Activated naive CD4-positive, alpha-beta T cell (primary cell): ENCODE measurements at places on chromosomes 2 and 18.

- DNase-seq: no peak
Measured at GRCh38 chr18:9779630-9780029, 71.5 kb downstream of the RAB31 start.

GRCh38 chr2:19887510-19887909, 14.3 kb downstream of the TTC32 start:
- no peak for DNase-seq

GRCh38 chr2:213265679-213266078, 18.6 kb upstream of the SPAG16 start:
- DNase-seq: no peak

GRCh38 chr2:233273120-233273519, 21.6 kb downstream of the ATG16L1 start:
- no peak for DNase-seq

GRCh38 chr2:142937347-142937746, 59.9 kb downstream of the KYNU start:
- DNase-seq: no peak

DNA sequence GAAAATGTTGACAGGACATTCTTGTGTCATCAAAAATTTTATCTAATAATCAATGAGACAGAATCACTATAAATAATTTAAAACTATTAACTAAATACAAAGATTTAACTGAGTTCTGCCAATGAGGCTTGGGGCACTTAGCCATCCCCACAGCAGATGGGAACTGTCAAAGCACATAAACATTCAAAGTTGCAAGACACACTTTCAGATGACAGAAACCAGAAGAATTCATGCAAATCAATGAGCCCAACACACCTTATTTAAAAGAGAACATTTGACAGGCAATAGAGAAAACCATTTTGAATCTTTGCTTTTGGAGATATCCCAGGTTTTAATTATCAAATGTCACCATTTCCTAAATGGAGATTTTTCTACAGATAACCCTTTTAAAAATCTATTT, 566.2 kb downstream of the IRS1 start:
- DNase-seq: no peak

- DNase-seq: peak; percentile 16
Measured at GRCh38 chr2:127080226-127080937, 26.6 kb downstream of the BIN1 start.

GRCh38 chr2:26885651-26886329, 37.9 kb downstream of the DPYSL5 start:
- DNase-seq: no peak

DNA sequence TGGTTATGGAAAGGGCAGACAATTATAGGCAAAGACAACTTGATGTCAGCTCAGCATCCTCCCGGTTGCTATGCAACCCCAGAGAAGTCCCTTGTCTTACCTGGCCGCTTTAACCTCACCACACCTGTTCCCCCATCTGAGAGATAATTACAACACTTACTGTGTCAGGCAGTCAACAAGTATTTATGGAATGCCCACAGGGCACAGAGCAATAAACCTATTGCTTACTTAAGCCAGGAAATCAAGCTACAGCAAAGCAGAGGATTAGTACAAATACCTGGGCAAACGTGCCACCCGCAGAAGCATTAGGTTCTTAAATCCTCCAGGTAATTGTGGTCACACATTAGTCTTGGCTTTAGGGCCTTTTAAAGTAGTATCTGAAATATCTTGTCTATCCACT, 320.4 kb upstream of the REV1 start:
- DNase-seq: no peak

- no peak for DNase-seq
Measured at GRCh38 chr2:242004223-242004901, 134.8 kb downstream of the RTP5 start.

DNA sequence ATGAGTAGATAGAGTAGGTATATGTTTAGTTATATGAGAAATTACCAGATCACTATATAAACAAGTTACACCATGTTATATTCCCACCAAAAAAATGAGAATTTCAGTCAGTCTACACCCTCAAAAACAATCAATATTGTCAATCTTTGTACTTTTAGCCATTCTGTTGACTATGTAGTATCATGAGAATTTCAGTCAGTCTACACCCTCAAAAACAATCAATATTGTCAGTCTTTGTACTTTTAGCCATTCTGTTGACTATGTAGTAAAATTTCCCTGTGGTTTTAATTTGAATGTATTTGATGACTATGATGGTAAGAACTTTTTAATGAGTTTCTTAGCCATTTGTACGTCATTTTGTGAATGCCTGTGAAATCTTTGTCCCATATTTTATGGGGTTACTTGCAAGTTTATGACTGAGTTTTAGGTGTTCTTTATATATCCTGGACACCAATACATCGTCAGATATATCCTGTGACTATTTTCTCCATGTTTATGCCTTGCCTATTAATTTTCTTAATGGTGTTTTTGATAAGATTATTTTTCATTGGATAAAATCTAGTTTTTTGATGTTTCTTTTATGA, 528.4 kb upstream of the SPHKAP start:
- no peak for DNase-seq

DNA sequence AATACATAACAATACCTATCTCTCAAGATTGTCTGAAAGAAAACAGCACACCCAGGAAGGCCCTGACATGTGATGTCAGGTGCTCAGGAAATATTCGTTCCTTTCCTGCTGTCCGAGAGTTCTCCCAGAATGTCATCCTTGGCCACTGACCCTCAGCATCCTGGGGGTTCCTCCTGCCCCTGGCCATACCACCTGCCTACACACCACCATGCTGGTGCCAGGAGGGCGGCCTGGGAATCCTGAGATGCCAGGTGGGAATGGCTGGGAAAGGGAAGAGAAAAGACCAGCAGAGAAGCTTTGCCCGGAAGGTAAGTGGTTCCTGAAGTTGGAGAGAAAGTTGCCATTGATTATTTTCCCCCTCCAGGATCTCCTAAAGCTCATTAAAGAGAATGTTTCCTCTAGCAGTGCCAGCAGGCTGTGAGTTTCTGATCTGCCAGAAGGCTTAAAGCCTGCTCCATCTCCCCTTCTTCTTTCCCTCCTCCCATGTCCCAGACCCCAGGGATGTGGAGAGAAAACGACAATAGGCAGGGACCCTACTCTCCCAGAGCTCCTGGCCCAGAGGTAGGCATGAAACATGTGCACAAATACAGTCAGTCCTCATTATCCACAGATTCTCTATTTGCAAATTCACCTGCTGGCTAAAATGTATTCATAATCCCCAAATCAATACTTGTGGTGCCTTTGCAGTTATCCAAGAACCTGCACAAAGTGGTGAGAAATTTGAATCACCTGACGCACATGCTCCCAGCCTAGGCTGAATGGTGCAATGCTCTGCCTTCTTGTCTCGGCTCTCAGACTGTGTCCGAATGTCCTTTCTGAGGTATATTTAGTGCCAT, 147.1 kb upstream of the MYCN start:
- no peak for DNase-seq

DNA sequence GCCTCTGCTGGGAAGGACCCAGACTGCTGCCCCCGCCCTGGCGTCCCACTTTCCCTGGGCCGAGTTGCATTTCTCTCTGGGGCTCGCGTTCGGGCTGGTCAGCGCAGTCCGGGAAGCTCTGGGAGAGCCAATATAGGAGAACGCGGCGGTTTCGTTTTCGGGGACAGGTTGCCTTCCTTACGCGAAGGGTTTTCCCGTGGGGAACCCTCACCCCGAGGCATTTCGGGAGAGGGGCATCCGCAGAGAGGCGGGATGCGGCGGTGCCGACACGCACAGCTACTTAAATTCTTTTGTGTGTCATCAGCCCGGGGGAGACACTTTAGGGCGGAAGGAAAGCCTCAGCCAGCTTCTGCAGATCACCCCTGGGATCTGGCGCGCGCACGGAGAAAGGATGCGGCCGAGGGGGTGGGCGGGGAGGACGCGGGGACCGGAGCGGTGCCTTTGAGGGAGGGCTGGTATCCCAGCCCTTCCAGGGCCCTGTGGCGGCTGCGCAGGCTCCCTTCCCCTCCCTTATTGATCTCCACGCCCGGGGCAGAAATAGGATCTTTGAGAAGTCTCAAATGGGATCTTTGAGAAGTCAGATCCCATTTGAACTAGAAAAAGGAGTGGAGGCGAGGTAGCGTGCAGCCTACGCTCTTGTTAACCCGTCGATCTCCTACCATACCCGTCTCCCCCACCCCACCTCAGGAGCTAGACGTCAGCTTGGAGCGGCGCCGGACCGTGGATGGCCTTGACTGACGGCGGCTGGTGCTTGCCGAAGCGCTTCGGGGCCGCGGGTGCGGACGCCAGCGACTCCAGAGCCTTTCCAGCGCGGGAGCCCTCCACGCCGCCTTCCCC, 1.2 kb downstream of the GATA6 start:
- no peak for DNase-seq

- no peak for DNase-seq
Measured at GRCh38 chr2:220781622-220782241, 790.4 kb downstream of the EPHA4 start.

DNA sequence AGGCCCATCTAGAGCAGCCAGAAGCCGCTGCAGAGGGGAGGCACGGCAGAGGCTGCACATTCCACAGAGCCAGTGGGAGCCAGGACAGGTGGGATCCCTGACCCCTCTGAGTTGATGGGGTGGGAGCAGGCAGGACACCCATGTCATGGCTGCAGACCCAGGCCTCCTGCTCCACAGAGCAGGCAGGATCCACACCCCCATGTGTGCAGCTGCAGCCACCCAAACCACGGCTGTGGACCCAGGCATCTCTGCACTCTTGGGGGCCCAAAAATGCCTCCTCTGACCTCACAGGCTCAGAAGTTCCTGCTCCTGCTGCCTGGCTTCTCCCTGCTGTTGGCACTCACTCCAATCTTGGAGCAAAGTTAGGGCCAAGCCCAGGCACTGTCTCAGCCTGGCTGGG, 112.3 kb upstream of the TMEM18 start:
- DNase-seq: no peak

GRCh38 chr2:1814616-1815015, 70.3 kb upstream of the PXDN start:
- DNase-seq: no peak

GRCh38 chr2:100938031-100939026, 63.8 kb upstream of the RPL31 start:
- no peak for DNase-seq

DNA sequence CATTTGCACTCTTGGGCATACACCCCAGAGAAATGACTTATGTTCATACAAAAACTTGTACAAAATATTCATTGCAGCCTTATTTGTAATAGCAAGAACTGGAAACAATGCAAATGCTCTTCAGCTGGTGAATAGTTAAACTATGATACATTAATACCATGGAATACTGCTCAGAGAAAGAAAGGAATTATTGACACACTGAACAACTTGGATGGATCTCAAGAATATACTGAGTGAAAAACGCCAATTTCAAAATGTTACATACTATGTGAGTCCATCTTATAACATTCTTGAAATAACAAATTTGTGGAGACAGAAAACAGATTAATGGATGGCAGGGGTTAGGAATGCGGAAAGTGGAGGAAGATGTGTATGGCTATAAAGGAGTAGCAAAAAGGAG, 17.2 kb downstream of the LNPK start:
- no peak for DNase-seq

- no peak for DNase-seq
Measured at GRCh38 chr2:39069136-39069515, 51.7 kb downstream of the SOS1 start.

GRCh38 chr2:62335612-62336011, 139.7 kb downstream of the B3GNT2 start:
- no peak for DNase-seq

- no peak for DNase-seq
Measured at GRCh38 chr18:4400911-4401310, 54.2 kb downstream of the DLGAP1 start.

DNA sequence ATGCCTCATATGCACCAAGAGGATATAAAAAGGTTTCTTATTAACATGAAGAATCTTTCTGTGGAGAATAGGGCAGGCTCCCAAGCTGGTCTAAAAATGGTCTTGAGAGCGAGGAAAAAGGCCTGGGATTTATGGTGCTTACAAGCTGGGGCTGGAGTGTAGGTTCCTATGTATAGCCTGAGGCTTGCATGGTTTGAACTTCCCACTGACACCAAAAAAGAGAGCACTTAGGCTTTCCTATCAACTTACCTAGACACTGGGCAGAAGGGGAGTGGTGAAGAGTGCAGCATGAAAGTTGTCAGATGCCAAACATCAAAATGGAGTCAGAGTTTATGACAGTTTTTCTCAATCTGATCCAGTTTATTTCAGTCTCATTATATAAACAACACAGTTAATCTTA, 784.6 kb downstream of the LRRTM4 start:
- no peak for DNase-seq

DNA sequence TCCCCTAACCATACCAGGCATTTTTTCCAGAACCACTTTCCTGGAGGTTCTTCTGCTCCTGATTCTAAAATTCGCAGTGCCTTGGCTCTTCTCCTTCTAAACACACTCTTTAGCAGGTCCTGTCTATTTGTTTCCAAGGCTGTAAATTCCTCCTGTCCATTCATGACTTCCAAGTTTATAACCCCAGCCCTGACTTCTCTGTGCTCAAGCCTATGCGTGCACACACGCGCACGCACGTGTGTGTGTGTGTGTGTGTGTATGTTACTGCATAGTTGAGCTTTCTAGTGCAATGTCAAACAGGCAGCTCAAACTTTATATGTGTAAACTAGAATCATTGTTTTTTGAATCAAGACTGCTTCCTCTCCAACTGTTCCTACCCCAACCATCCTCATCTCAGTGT, 337.7 kb downstream of the LRRTM1 start:
- DNase-seq: no peak

DNA sequence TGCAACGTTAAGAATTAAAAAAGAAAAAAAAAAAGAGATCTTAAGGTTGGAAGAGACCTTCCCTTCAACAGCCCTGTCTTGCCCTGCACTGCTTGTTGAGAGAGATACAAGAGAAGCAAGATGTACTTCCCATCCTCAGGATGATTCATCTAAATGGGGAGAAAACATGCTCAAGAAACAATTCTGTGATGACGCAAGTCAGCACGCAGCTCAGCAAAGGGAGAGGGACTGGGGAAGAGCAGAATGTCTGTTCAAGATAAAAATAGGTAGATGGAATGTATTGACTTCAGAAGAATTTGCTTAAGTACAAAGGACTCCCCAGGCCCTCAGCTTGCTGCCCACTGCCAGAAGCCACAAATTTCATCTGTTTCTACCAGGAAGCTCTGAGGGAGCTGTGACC, 198.2 kb upstream of the SPRED2 start:
- DNase-seq: no peak

DNA sequence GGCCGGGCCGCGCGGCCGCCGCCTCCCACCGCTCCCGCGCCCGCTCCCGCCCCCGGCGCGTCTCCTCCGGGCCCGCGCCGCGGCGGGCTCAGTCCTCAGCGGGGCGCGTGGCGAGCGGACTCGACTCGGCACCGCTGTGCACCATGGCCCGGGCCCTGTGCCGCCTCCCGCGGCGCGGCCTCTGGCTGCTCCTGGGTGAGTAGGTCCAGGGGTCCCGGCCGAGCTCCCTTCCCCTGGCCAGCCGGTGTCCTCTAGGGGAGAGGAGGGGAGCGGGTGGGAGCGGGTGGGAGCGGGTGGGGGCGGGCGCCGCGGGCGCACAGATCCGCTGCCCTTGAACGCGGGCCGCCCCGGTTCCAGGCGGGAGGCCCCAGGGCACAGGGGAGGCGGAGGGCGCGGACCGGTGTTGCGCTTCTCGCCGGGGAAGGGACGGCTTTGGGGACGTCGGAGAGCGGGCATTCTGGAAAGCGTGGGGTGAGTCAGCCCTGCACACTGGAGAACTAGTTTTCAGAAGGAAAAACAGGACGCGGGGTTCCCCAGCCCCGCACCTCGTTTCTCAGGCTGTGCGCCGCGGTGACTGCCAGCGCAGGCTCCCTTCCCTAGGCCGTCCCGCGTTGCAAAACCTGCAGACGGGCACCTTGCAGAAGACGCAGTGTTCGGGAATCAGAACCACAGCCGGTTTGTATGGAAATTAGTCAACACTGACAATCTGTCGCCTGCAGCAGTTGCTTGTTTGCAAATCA, at the start of gene RAMP1:
TSS of gene RAMP1 (plus strand) at position 91 of the 740 bp plus-strand sequence. CDS start at position 144, 53 bp downstream.
- DNase-seq: no peak
